Activated CD4-positive, alpha-beta T cell treated with anti-CD3 and anti-CD28 coated beads for 1 hour (primary cell): ENCODE measurements at places on chromosomes 5 and 9.
A peak's percentile ranks its signal among the peaks of the same experiment; 100 is the strongest.

GRCh38 chr5:2335125-2335732, 416.2 kb downstream of the IRX2 start:
- DNase-seq = no peak

DNA sequence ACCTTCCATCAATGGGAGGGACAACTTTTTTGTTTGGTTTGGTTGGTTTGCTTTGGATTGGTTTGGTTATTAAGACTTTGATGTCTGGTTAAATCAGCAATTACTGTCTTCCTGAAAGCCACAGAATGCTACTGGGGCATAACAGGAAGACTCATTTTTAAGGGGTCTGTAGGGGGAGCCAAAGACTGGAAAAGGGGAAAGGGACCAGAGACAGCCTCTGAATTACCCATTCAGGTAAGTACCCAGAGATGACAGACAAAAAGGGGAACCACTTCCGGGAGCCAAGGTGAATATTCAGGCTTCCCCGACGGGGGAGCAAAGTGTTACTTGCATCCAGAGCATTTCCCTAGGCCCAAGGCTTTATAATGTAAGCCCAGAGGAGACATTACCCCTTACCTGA, 4.6 kb upstream of the FEM1C start:
- DNase-seq = no peak

- DNase-seq = no peak
Measured at GRCh38 chr5:158637039-158637438, 462.7 kb downstream of the EBF1 start.

DNA sequence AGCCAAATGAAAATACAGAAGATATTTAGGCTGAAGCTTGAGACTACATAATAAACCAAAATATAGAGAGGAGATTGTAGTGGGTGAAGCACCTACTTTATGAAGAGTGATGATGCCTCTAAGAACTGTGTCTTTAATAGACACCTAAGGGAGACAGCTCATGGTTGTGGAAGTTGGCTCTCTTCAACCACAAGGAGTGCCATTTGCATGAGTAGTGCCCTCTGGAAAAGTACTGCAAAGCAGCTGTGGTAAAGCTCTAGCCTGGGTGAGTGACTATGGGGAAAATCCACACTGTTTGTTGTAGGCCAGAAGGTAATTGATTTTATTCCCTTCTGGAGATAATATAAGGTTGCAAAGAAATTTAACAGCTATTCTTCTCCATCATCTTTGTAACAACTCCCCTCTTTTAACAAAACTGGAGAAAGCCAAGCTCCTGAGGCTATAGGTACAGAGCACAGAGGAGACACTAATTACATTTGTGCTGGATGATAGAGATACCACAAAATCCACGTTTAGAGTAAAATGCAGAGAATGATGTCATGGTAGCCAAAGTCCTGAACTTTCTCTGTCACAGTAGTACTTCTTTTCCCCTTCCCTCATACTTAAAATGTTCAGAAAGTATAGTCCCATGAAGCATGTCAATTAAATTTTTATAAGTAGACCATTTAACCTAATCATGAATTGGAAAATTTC, 122.8 kb downstream of the STARD4 start:
- DNase-seq = no peak

GRCh38 chr9:6052293-6052919, 37.0 kb upstream of the RANBP6 start:
- no peak for DNase-seq

- DNase-seq = no peak
Measured at GRCh38 chr9:34892886-34893285, 65.2 kb upstream of the PHF24 start.

GRCh38 chr5:61623401-61624069, 291.5 kb downstream of the ZSWIM6 start:
- no peak for DNase-seq

GRCh38 chr5:39947657-39948056, 522.9 kb upstream of the DAB2 start:
- no peak for DNase-seq

DNA sequence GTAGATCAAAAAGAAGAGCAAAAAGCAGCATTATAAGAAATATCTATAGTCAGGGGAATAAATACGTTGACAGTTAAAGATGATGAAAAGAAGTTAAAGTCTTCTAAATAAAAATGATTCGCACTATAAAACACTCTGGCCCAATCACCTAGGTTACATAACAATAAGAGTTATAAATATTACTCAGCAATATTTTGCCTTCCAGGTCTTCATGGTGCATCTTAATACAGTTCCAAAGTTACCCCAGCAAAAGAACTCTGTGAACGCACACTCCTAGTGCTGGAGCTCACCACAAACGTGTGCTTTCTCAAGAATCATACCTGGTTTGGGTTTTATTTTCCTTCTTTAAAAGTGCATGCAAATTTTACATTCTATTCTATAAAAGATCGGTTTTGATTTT, 44.7 kb downstream of the EPB41L4A start:
- no peak for DNase-seq

DNA sequence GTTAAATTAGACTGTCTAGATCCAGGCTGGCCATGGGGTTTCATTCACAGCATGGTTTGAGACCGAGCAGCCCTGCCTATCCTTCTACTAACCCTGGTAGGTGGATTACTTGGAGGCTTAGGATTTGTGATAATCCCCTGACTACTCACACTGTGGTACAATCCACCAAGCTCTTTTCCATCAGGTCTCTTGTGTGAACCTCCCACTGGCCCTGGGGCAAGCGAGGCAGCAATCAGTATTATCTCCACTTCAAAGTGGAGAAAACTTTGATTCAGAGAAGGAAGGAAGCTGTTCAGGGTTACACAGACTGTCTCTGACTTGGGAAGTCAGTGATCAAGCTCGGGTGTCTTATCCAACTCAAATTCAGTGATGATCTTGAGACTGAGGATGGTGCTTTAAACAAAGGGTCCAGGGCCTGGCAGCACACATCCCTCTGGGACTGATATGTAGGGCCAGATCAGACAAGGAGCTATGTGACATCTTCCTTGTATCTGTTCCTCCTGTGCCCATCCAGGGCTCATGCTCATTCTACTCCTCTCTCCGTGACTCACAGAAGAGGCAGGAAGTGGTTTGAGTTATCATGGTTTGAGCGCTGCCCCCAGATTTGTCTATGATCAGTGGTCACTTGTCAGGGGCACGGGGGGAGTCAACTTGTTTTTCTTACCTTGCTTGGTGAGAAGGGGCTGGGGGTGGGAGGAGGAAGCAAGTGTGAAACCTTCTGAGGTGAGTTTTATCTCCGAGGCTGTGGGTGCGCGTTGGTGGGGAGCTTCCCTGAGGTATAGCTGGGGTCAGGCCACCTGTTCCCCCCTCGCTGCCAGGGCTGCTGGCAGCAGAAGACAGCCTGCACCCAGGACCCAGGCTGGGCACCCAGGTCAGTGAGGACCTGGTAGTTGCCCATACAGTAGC, 48.6 kb downstream of the RGS3 start:
- peak; percentile 26 for DNase-seq

GRCh38 chr5:65927503-65928321, 1.3 kb downstream of the ERBIN start:
- DNase-seq = no peak

- DNase-seq = no peak
Measured at GRCh38 chr5:137880313-137880712, 8.9 kb upstream of the PKD2L2 start.

DNA sequence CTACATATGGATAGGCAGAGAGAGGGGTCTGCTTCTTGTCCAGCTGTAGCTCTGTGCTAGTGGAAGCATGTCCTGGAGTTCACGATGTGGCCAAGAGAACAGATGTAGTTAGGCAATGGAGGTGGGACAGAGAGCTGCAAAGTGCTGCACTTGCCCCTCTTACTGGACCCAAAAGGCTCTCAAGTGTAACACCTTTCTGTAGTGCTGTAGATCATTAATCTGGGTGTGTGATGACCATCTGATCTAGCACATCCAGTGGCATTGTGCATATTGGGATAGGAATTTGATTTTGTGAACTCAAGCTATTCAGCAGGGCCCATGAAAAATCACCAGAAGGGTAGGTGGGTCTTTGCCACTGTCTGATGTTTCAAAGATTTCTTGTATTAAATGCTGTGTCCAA, 151.4 kb downstream of the KDM4C start:
- no peak for DNase-seq

DNA sequence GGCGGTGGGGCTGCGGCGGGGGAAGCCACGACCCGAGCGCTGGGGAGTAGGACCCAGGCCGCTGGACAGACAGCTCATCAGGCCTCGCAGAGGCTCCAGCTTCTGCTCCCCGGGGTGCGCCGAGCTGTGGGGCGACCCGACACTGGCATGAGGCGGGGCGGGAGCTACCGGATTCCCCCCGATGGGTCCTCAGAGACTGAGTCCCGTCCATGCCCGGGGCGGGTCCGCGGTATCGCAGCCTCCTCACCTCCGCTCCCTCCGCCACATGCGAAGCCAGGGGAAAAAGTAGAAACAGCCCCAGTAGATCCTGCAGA, 2.6 kb upstream of the CCL27 start:
- no peak for DNase-seq

DNA sequence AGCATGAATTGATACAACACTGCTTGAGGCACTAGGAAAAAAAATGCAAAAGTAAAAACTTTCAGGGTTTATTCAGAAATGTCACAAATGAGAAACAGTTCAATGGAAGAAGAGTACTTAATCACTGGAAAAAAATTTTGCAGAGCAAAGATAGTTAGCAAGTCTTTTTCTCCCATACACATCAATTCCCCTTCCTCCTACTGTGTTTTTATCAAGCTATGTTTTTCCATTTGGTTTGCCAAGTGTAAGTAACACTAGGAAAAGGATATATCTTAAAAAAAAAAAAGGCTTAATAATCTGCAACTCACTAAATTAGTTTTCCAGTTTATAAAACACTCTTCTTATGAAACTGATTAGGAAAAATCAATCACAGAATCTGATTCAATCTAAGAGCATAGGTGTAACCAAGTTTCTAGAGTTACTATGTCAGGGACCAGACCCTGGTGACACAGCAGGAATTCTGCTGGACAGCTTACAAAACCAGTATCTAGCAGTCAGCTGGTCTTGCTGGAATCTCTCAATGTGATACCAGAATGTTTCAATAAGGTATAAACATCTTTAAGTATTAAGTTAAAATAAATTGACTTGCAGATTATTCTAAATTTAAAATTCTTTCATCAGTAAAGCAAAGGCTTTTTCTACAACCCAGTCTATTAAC, 34.7 kb downstream of the RNF145 start:
- DNase-seq = no peak

DNA sequence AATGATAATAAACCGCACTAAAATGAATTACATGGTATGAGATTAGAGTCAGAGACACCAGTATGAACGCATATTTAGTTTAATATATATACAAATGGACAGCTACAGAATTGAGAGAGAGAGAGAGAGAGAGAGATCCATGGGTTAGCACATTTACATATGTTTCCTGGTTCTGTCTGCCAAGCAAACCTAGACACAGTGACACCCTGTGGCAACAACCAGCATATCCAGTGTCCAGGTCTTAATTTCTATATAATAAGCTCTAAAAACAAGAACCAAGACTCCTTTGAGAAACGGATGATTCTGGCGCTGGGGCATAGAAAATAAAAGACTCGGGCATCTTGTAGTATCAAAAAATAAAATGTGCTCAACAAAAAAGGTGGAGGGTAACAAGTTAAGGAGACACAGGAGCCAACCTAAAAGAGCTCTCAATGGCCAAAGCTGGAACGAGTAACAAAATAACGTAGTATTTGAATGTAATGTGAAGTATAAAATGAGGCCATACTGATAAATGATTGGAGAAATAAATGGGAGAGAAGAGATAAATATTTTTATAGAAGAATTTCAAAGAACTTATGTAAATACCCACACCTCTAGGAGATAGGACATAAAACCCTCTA, 84.5 kb downstream of the RFX3 start:
- DNase-seq = no peak

DNA sequence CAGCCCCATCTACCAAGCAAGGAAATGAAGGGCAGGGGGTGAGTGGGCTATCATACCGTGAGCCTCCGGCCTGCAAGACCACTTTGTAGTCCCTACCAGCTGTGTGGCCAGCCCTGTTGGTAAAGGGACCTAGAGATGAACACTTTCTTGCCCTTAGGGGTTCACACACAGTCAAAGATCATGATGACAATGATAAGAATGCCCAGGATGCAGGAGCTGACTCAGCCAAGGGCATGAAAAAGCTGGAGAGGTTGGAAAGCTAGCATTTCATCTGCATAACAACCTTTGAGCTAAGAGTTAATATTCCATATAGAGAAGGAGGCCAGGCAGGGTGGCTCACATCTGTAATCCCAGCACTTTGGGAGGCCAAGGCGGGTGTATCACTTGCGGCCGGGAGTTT, 19.2 kb upstream of the FGFR4 start:
- DNase-seq = no peak

GRCh38 chr5:134647750-134648424, 698 bp upstream of the SEC24A start:
- no peak for DNase-seq

GRCh38 chr9:110125207-110125751, 82.7 kb downstream of the C9orf152 start:
- no peak for DNase-seq

DNA sequence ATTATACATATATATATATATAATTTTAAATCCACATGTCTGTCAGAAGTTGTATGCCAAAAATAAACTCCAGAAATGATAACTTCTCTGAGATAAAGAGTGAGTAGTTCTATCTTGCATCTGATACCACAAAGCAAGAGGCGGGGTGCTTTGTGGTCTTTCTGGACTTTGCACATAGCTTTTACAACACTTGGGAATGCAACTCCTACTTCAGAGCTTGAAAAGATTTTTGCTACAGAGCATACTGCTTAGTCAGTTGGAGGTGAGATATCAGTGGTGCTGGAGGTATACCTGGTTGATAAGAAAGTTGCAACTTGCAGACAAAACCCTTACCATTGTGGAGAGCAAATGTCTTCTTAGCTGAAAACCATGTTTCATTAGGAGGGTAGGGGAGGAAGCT, 1384.5 kb upstream of the NUDT12 start:
- DNase-seq = no peak

GRCh38 chr9:137643921-137644320, 25.1 kb downstream of the EHMT1 start:
- no peak for DNase-seq

DNA sequence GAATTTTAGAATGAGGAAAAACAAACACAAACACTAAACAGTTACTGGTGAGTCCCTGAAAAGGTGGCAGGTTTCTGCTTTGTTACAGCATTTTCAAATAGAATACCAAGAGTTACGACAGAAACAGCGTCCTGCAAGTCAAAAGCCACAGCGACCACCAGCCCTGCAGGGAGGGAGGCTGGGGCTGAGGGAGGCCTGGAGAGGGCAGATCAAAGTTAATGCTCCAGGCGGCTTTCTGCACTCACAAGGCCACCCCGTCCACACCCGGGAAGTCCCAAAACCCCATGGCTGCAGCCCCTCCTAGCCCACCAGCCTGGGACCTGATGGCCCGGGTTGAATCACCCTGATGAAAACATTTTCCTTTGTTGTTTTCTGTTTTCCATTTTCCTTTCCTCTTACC, 29.3 kb downstream of the COL23A1 start:
- DNase-seq = no peak

DNA sequence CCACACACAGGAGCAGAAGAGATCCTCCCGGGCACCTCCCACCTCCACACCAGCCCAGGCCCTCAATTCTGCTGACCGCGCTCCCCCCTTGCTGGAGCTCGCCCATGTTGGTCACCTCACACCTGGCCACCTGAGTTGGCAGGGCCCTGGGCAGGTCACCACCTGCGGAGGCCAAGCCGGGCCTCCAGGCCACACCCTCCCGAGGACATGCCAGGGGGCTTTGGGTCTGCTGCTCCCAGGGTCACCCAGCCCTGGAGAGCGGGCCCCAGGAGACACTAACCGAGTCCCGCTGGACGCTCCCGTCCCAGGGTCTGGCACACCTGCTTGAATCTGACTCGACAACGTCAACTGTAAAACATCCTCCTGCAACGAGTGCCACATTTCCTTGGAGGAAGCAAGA, 2.1 kb downstream of the SOHLH1 start:
- DNase-seq = no peak
